ENCODE measurements at places on chromosomes 16 and 17. TPM values are rescaled to one million over a fixed set of nuclear protein-coding genes. Genes with fewer than 3 reads are reported as not detected.

The TBC1D3 gene
- not detected for total RNA-seq

The MYCBPAP gene
- total RNA-seq: 9.3 TPM

The JPT2 gene
- 257 TPM for total RNA-seq

The CNP gene
- 50.2 TPM for total RNA-seq

The RSAD1 gene
- 31.4 TPM for total RNA-seq

The PRR35 gene
- not detected for total RNA-seq

The GFER gene
- total RNA-seq: 56.8 TPM

The FOXF1 gene
- 2.1 TPM for total RNA-seq

The LPCAT2 gene
- total RNA-seq: 0.84 TPM

The SMIM22 gene
- total RNA-seq: not detected

The MPV17L gene
- total RNA-seq: not detected

The LCMT1 gene
- total RNA-seq: 45.4 TPM

The JUP gene
- total RNA-seq: 56.9 TPM

The UNC45B gene
- not detected for total RNA-seq

The PRSS33 gene
- total RNA-seq: not detected

The SCARF1 gene
- total RNA-seq: 0.34 TPM

The NUP93 gene
- 57.5 TPM for total RNA-seq

The PSMC3IP gene
- total RNA-seq: 3.4 TPM

The CCDC102A gene
- total RNA-seq: 22.2 TPM

The SEZ6 gene
- total RNA-seq: not detected

The TEX19 gene
- total RNA-seq: 1.9 TPM

The TMEM186 gene
- 10.2 TPM for total RNA-seq

The PRMT7 gene
- total RNA-seq: 92.0 TPM

The SOST gene
- total RNA-seq: 2.4 TPM

The LGALS9B gene
- 0.54 TPM for total RNA-seq

The SDK2 gene
- total RNA-seq: 0.06 TPM

The TPSD1 gene
- total RNA-seq: not detected

The PSMD11 gene
- 138 TPM for total RNA-seq

The ZP2 gene
- total RNA-seq: not detected

The GIT1 gene
- 55.9 TPM for total RNA-seq

The CNTNAP4 gene
- not detected for total RNA-seq

The CES1 gene
- not detected for total RNA-seq

The CLTC gene
- 256 TPM for total RNA-seq

The SPN gene
- total RNA-seq: not detected

The SNX20 gene
- total RNA-seq: not detected

The SCGB1C2 gene
- not detected for total RNA-seq

The KRTAP16-1 gene
- total RNA-seq: not detected

The CD300E gene
- total RNA-seq: not detected

The SPAG5 gene
- 355 TPM for total RNA-seq

The PDILT gene
- total RNA-seq: not detected

The SMPD3 gene
- total RNA-seq: not detected

The CTRB2 gene
- total RNA-seq: not detected

The COQ7 gene
- total RNA-seq: 35.6 TPM

The PLCG2 gene
- 3.9 TPM for total RNA-seq

The MYH10 gene
- 4.3 TPM for total RNA-seq

The MYOCD gene
- 1.4 TPM for total RNA-seq

The CSH1 gene
- not detected for total RNA-seq

The MT4 gene
- total RNA-seq: not detected

The FOXC2 gene
- total RNA-seq: 6.0 TPM

The MRPL38 gene
- 124 TPM for total RNA-seq

Measured in Caki2 (cell line).